Cerebellar cortex (tissue), 1 donor: ENCODE measurements at places on chromosomes 2 and 18.

DNA sequence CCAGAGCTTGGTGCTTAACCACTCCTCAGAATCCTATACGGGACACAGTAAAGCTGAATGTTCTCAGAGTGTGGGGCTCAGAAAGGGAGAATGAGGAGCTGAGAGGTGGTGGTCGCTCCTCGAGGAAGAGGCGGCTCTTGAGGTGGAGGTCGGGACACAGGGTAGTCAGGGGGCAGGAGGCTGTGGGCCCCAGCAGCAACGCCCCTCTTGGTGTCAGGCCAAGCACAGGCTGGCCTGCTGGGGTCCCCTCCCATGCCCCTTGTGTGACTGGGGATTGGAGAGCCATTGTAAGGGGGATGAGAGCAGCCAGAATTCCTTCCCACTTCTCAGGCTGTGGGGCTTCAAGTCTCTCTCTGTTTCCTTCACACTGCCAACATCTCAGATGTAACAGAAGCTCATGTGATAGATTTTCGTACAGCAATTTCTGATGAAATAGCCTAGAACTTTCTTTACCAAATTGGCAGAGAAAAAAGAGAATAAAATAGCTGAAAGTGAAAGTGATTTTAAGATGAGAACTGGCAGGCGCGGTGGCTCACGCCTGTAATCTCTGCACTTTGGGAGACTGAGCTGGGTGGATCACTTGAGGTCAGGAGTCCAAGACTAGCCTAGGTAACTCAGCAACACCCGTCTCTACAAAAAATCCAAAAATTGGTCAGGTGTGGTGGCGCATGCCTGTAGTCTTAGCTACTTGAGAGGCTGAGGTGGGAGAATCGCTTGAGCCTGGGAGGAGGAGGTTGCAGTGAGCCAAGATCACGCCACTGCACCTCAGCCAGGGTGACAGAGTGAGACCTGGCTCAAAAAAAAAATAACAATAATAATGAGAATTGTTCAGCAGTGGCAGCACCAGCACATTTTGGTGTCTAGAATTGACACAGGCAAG is 61.1 kb upstream of the RPL31 start:
- no peak for DNase-seq

DNA sequence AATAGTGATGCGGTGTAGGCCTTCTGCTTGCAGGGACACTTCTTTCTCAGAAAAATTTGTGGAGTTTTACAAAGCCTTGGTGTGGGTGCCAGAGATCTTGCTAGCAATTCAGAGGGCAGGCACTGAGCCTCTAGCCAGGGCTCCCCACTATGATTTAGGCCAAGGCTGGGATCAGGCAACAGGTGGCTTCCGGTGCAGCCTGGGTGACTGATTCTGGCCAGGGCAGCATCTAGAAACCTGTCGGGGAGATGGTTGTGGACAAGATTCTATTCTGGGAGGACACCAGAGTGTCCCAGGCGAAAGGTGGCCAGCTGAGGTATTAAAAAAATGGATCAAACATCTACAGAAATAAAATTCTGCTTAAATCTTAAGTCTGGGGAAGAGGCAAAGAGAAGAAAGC is 21.5 kb upstream of the TNP1 start:
- no peak for DNase-seq

GRCh38 chr2:46549166-46549844 is 69.9 kb downstream of the TMEM247 start:
- DNase-seq: no peak

DNA sequence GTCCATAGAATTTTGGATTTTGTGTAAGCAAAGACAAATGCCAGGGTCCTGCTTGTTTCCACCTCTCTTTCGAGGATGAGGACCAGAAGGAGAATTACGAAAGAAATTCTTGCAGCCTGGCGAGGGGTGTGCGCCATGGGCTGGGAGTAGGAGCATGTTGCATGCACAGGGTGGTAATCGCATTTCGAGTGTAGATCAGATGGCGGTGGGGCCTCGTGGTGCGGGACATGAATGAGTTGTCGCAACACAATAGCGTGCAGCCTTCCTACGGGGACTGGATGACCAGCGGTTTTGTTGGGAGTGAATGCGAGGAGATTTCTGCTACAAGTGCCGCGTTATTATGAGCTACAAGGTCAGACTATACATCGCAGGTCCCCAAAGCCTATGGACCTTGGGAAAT is 4.2 kb upstream of the EN1 start:
- no peak for DNase-seq
